Astrocyte of the cerebellum (primary cell): ENCODE measurements at places on chromosomes 7 and 10.

DNA sequence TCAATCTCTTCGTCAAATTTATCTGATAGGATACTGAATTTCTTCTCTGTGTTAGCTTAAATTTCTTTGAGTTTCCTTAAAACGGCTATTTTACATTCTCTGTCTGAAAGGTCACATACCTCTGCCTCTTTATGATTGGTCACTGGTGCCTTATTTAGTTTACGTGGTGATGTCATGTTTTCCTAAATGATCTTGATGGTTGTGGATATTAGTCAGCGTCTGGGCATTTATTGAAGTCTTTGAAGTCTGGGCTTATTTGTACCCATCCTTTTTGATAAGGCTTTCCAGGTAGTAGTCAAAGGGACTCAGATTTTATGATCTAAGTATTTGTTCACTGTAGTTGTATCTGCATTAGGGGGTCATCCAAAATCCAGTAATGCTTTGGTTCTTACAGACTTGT lies 1407.5 kb upstream of the LRRTM3 start:
- DNase-seq, result no peak

DNA sequence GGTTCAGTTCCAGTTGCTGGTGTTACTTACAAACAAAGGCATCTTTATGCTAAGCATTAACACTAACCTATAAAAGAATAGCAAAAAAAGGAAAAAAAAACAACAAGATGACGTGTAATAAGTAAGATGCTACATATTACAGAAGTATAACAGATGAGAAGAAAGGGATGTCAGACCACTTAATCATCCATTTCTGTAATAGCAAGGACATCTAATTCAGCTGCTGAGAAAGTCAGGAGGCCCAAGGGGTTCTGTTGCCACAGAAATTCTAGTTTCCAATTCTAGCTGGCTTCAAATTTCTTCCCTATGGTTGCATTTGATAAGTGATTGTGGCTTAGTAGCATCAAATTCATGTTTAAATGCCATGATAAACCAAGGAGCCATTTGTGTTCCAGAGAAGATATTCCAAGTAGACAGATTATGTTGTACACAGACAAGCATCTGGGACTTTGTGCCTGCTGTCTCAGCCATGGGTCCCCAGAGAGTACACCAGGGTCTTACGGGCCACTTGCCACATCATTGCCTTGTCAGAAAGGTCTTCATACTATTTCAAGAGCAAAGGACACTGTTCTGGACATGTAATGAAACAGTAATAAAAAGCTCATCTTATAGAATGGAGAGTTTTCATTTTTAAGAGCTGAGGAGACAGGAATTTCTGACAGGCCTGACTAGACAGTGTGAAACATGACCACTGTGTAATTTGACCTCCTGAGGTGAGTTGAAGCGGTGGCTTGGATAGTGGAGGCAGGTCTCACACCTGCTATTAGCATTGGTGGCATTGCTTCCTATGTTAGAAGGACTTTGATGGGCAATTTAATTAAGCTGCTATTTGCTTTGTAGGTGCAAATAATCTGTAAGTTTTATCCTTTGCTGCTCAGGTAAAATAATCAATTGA lies 4.2 kb upstream of the ASB4 start:
- no peak for DNase-seq

- DNase-seq, result peak; percentile 59
Measured at GRCh38 chr7:16416289-16417282, 4.8 kb downstream of the CRPPA start.

GRCh38 chr7:80542398-80542797 lies 30.5 kb upstream of the GNAT3 start:
- peak; percentile 71 for DNase-seq
